NCI-H1436 treated with DMSO at 0.1 percent for 48 hours (cell line): ENCODE measurements at places on chromosomes 2 and 18.

DNA sequence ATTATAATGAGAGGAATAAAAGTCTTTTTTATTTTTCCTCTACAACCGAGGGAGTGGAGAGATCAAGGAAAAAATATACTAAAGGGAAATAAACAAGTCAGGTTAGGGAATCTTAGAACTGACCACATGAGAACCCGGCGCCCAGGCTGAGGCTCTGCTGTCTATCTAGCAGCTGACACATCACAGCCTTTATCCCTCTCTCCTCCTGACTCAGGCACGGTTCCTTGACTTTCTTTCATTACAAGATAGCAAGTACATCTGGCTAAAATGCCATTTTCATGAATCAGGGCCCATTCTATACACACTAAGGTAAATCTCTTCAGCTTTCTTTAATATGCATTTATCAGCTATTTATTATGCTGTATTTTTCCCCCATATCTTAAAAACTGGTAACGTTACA is 296.0 kb downstream of the TMX3 start:
- DNase-seq, result no peak

DNA sequence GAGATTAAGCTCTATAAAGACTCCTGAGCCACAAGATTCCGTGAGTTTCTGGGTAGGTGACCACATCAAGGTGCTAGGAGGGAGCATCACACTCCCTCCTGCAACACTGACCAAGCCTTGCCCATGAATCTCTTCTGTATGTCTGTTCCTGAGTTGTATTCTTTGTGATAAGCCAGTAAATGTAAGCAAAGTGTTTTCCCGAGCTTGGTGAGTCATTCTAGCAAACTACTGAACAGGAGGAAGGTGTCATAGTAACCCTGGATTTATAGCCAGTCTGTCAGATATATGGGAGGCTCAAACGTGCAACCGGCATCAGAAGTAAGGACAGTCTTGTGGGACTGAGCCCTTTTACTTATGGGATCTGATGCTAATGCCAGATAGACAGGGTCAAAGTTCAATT is 346.1 kb upstream of the KYNU start:
- no peak for DNase-seq

- no peak for DNase-seq
These were observed 105.9 kb upstream of the SNTG2 start for GRCh38 chr2:844715-845114.

DNA sequence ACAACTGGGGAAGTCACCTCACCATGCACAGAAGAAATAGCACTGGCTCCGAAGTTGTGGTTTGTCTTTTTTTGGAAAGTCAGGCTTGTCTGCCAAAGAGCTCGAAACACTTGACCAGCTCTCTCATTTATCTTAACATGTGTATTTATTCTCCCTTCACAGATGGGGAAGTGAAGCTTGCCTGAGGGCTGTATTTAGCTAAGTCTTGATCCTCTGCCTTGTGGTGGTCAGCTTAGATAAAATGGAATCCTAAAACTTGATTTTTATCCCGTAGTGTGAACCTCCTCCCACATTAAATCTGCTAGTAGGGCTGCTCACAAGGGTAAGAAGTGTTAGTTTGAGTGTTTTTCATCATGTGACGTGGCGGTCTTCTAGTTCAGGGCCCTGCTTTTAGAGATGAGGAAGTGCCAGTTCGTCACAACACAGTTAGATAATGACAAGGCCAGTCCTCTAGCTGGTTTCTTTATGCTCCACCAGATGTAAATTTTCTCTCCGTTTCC is 89.7 kb downstream of the TMEM247 start:
- no peak for DNase-seq
